ENCODE measurements at places on chromosomes 11 and 22.

DNA sequence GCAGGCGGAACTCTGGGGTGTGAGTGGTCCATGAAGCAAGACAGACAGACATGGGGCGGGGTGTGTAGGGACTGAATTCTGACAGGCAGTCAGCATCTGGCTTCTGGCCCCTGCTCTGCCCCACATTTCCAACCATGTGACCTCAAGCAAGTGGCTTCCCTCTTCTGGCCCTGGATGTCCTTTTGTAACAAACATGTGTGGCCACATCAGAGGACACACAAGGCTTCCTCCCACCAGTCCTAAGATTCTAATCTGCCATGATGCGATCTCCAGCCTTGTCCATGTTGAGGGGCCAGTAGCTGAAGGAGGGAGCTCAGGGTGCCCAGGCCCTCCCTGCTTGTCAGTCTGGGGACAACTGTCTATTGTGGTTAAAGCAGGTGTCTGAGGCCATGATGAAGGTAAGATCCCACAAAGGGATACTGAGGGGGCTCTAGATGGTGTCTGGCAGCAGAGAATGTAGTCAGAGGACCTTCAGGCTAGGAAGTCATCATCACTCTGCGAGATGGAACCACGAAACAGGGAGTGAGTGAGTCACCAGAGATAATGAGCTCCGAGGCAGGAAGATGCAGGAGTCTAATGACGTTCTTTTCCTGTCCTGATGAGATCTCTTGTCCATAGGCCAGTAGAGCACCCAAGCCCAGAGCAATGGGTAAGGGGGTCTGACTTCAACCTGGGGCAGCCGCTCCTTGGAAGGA, 27.4 kb downstream of the DRD2 start:
- DNase-seq: no peak

DNA sequence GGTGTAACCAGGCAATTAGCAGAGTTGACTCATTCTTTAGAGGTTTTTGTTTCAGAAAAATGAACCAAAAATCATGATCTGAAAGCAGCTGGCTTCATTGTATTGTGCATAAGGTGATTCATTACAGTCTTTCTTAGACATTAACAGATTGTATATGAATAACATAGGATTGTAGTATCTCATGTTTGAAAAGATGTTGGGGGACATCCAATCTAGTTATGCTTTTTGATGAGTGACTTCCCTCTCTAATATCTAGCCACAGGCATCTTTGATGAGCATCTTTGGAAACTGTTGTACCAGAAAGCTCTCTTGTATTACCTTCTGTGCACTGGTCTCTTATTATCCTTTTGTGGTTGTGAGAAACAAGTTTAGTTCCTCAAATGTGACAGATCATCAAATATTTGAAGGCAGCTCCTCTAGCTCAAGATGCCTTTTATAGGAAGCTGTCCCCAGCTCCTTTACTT, 8.3 kb downstream of the GRK3 start:
- DNase-seq: no peak

- no peak for DNase-seq
These were observed 318.7 kb downstream of the BRD1 start for GRCh38 chr22:49509016-49509415.

DNA sequence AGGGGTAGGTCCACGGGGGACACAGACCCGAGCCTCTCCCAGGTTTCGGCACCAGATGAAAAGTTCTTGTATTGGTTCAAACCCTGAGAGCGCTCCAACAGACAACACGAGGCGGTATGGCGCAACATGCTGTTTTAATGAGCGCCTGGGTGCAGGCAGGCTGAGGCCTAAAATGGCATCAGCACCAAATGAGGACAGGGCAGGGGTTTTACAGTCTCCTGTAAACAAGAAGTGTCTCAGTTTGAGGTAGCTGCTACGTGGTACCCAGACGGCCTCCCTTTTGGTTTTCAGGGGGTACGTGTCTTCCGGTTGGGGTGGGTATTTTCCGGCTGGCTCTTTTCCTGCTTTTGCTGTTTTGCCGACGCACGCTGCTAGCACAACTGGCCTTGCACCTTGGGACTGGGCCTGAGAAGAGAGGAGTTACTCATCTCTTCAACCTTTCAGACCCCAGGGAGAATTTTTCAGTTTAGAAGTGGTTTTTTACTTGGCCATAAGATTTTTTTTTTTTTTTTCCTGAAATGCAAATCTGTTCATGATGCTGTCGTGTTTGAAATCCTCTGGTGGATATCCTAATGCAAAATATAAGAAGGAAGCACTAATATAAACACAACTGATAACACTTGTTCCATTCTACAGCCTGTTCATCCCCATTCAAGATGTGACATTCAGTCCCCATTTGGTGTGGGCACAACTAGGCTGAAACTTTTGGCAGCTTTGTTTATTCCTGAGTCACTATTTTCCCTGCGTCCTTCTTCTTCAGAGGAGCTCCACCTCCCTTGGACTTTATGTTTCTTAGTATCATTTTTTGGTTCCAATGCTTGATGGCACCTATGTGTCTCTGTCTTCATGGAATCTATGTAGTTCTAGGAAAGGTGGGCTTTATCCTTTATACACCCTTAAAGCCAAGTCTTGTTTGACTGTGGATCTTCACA, 6.5 kb downstream of the PPFIBP2 start:
- DNase-seq: no peak

DNA sequence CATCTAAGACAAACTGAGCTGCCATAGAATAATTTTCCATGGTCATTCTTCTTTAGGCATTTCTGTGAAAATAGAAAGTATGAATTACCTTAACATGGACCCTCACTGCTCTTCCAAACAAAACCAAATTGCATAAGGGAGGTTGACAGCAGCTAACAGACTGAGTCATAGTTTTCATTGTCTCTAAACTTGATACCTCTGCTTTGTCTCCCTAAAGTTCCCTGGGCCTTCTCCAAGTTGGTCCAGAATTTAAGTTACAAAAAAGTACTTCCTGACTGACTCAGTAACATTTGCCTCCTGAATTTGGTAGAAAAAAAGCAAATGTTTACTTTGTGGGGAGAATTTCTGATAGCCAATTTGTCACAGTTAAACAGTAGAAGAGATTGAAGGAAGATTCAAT, 3.0 kb downstream of the OR8D1 start:
- DNase-seq: no peak

DNA sequence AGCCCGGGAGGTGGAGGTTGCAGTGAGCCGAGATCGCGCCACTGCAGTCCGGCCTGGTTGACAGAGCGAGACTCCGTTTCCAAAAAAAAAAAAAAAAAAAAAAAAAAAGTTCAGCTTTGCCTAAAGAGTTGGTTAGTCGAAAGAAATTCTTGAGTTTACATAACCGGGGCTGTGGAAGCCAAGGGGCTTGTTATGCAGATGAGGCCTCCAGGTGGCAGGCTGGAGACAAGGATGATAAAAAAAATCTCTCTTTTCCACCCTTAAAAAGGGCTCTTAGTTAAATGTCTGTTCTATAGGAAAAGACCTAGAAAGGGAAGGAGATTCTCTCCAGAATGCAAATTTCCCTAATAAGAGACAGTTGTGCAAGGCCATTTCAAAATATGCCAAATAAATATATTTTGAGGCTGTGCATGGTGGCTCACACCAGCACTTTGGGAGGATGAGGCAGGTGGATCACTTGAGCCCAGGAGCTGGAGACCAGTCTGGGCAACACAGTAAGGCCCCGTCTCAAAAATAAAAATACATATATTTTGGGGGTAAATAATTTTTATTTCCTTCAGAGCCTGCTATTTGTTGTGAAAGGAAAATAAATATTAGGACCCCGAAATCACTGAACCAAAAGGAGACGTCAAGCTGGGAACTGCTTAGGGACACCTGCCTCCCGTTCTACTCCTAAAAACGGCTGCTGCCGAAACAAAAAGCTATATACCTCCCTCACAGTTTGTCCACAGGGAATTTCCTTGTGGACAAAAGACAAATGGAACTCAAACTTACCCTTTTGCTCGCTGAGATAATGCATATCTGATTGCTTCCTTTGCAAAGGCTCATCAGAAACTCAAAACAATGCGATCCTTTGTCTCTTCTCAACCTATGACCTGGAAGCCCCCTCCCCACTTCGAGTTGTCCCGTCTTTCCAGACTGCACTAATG, 2.4 kb upstream of the IFITM2 start:
- peak; percentile 60 for DNase-seq
